ENCODE measurements at places on chromosomes 11 and 22.

- DNase-seq = no peak
Observed at GRCh38 chr11:66293352-66293751, 1.7 kb downstream of the TMEM151A start.

GRCh38 chr22:26781596-26781995 lies 124.2 kb downstream of the MIAT start:
- DNase-seq = no peak

DNA sequence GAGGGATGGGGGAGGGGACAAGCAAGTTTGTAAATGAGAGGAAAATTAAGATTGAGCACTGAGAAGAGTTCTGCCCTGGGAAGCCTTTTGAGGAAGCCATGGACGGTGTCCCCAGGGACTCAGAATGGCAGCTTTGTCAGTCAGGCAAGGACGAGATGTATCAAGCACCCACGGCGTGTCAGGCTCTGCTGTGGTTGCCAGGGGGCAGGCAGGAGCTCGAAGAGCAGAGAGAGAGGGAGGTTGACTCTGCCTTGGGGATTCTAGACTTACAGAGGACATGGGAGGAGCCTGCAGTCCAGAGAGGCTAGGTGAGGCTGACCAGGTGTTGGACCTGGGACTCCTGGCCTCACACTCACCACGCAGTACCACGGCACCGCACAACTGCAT lies 29.1 kb upstream of the SYT7 start:
- no peak for DNase-seq

DNA sequence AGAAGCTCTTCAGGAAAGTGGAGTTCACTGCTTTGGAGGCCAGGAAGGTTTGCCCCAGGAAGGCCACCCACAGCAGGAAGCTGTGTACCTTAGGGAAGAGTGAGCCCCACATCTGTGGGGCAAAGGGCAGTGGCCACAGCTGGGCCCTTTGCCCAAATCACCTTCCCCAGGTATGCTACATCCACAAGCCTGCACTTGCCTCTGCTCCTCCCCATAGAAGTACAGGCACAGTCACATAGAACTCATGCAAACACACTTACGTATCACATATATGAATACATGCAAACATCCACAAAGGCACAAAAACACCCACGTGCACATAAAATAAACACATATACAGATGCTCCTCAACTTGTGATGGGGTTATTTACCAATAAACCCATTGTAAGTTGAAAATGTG lies 2.1 kb downstream of the TRIM29 start:
- DNase-seq = no peak

DNA sequence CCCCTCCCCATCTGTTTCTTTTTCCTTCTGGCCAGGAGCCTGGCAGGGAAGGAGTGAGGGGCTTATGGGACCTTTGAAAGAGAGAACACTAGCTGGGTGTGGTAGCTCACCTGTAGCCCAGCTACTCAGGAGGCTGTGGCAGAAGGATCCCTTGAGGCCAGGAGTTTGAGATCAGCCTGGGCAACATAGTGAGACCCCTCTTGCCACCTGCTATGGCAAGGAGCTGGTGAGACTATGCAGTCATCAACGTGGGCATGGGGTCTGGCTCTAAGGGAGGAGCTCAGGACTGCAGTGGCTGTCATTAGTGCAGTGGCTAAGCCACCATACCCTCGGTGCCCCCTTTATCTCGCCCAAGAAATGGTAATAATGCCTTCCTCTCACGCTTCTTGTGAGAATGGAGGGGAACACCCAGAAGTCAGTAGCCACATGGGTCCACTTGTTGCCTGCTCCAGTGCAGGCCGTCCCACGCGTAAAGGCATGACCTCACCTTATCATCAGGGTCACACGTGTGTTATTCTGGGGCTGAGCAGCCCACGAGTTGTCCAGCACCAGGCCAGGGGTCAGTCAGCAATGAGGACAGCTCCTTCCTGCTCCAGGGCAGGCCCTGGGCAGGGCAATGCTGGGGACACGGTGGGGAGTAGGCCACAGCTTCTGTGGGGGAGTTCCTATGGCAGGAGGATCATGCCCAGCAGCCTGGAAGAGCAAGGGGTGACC lies 27.7 kb upstream of the TEF start:
- DNase-seq = no peak

DNA sequence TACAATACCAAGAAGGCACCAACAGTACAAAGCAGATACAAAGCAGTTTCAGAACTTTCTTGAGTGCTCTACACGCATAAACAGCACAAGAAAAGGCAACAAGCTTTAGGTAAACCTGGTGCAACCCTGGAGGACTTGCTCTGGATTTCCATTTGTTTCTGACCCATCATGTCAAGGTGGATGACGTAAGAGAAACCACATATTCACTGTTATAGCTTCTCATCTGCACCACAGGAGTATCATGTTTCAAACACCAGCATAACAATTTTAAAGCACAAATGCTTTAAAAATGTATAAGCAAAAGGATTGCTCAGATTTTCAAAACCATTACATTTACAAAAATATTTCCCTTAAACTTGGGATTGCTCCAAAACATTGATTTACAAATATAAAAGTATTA lies 25.0 kb upstream of the YPEL1 start:
- no peak for DNase-seq

- DNase-seq = no peak
Observed at GRCh38 chr11:16317712-16318111, 38.6 kb downstream of the SOX6 start.

DNA sequence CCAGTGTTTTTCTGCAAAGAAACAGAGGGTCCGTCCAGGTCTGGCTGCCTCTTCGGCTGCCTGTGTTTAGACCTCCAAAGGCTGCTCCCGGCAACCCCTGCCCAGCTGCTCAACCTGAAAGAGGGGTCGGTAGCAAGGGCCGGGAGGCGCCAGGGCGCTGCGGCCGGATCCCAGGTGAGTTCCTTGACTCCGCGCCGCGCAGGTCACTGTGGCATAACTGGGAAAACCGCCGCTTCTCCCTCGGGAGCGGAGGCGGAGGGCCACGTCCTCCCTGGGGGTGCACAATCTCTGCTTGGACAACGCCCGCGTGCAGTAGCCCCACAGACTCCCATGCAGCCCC lies 1.0 kb upstream of the BRSK2 start:
- no peak for DNase-seq

DNA sequence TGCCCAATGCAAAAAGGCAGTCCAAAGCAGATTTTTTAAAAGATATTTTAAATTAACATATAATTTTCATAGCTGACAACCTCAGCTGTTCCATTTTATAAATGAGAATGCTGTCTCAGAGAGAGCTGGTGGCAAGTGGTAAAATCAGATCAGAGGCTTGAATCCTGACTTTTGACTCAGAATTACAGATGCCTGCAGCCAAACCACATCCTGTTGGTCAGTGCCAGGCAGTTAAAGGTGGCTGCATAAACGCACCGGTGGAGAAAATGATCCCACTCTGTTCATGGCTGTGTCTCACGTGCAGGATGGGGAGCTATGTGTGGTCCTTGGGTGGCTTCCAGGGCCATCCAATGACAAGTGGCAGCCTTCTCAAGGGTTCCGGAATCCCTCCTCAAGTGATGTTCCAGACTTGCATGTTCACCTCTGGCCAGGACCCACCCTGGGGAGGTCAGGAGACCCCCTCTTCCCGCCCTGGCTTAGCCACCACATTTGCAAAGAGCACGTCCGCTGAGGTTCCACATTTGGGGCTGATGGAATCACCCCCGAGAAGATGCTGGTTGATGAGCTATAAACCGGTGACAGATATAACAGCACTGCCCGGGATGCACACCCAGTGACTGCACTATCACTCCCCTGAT lies 155.5 kb downstream of the SHANK2 start:
- no peak for DNase-seq

GRCh38 chr11:83456566-83456965 lies 170.4 kb upstream of the CCDC90B start:
- DNase-seq = no peak
